ENCODE measurements at places on chromosomes 3 and 15. TPM values are rescaled to one million over a fixed set of nuclear protein-coding genes. Genes with fewer than 3 reads are reported as not detected.

DNA sequence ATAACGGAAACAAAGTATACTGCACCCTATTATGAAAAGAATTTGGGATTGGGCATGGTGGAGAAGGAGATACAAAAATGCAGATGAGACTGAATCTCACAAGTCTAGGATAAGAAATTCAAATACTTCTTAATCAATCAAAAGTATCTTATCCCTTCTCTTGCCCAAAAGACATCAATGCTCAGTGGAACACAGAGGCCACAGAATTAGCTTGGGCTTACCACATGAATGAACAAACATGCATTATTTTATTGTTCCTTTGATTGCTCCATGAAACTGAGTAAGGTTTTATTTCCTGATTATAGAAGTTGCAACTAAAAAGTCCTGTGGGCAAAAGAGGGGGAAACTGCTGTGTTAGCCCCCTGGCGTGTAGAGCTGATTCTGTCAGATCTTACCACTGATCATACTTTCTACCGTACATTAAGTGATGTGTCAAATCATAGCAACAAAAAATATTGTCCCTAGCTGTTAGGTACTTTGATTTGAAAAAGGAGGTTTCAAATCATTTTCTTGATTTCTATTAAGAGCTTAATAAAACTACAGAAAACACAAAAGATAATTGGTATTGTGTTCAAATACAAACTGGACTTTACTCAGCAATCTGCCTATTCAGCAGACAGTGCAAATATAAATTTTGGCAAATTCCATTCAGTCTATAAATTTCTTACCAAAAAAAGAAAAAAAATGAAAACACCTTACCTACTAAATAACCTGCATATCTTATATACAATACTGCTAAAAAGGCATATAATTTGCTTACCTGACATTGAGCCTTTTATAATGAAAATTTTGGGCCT, 7.9 kb upstream of the GASK1A start:
- no peak for DNase-seq

DNA sequence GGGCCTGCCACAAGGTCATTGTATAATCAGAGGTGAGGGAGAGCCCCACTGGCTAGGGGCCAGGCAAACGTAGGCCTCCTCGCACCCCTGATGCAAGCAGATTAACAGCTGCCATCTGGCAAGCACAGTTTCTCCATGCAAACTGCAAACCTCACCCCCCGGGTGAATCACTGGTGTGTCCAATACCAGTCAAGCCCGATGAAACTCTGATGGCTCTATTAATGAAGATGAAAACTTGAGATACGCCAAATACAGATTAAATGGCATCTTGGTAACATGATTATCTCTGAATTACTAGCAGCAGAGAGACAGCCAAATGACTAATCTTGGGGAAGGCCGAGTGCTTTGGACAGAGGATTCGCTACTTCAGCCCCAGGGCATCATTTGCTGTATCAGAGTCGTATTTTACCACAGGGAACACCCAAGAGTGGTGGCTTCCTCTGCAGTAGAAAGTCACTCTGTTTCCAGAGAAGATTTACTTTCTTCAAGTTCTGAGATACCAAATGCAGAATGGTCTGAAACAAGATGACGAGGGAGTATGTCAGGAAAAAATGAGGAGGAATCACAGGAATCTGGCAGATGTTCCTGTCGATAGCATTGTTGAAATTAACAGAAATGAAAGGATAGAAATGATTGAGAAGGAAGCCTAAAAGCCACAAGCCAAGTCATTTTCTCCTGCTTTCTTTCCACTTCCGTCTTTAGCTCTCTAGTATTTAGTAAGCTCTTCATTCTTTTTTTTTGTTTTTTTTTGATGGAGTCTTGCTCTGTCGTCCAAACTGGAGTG, 96.2 kb upstream of the NR2F2 start:
- DNase-seq: peak; percentile 79

GRCh38 chr3:187646906-187647660, 23.1 kb downstream of the SST start:
- DNase-seq: no peak

DNA sequence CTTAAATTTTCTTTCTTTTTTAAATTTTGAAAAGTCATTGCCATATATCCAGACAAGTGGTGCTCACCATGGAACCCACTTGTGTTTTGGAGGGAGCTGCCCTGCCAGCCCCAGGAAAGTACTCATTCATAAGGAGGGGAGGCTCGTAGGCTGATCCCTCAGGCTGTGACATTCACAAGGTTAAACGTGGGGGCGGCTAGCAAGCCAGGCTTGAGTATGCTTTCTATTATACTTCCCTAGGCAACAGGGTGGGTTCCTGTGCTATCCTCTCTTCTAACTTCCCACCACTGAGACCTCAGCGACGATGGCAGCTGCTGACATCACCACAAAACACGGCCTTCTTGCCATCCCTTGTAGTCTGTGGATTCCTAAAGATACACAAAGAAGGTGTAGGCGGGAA, 160.5 kb upstream of the C2CD4B start:
- DNase-seq: no peak

DNA sequence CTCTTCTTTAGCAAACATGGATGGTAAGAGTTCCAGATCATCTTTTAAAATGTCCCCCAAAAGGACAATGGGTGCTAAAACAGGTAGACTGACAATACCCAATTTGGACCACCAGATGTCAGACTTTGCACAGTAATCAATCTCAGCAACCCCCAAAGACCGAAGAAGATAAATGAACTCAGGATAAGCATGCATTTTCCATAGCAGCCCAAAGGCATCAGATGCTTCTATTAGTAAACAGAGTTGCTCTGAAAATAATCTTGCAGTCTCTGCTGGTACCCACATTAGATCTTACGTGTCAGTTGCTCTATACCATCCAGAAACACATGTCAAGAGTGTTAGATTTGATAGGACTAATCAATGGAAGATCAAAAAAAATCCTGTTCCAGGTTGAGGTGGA, 20.6 kb downstream of the MYH15 start:
- peak; percentile 72 for DNase-seq

DNA sequence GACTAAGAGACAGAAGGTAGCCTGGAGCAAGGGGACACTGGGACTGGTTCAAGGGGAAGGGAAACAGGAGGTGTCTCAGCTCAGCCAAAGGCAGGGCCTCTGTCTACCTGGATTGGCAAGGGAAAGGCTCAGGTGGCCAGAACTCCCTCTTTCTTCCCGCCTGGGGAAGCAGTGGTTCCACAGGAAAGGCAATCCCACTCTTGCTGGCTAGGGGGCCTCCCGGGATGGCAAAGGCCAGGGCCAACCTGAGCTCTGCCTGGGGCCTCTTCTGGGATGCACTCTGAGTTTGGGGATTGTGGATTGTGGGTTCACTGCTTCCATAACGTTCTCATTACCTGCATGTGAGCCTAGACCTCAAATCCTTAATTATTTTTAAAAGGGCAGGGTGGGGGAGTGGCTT, 13.0 kb upstream of the PARP6 start:
- no peak for DNase-seq

- no peak for DNase-seq
Observed at GRCh38 chr15:56327721-56328502, 37.3 kb upstream of the TEX9 start.

GRCh38 chr15:100566850-100567628, 34.9 kb downstream of the LINS1 start:
- no peak for DNase-seq

GRCh38 chr15:88636654-88637053, 2.2 kb upstream of the ISG20 start:
- DNase-seq: no peak

GRCh38 chr3:66485291-66485968, 15.4 kb downstream of the LRIG1 start:
- DNase-seq: peak; percentile 83

DNA sequence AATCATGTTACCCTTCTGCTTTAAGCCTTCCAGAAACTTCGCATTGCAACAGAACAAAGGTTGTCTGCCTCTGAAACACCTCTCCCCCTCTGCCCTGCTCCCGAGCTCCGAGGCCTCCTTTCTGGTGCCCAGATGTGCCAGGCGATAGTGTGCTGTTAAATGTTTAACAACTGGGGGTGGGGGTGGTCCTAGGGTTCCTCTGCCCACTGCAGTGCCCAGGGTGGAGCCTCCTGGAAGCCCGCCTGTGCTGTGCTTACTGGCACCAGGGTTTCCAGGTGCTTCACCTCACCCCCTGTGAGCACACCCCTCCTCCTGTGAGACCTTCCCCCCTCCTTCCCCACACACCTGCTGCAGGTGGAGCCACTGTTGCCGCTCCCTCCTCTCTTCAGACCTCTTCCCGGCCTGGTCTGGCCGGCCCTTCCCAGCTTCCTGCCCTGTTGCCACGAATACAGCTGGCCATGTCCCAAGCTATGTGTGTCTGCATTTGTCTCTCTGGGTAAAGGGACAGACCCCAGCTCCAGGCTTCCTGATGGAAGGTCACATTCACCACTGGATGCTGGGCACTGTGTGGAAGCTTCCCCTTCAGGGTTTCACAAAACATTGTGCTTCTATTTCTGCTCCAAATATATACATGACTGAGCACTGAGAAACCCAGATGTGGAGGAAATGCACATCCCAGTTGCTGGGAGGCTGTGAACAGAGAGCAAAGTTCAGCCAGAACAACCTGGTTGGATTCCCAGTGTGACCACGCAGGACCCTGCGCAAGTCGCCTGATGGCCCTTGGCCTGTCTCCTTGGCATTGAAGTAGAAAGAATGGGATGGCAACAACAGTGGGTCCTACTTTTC, 37.2 kb downstream of the MGLL start:
- no peak for DNase-seq

GRCh38 chr15:59519329-59519728, 81.3 kb downstream of the FAM81A start:
- DNase-seq: no peak

DNA sequence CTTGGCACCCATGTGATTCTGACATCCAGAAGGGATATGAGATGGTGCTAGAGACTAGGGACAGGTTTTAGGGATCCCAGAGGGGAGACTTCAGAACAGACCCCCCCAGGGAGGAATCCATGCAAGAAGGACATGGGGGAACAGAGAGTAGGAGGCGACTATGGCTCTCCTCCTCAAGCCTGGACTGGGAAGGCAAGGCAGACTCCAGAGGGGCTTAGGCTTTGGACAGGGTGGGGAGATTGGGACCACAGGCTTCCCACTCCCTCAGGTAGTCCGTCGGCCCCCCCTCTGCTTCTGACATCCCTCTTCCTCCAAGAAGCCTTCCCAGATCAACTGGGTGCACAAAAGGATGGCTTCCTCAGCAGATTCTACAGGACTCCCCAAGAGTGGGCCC, 3.0 kb upstream of the VIPR1 start:
- DNase-seq: no peak

GRCh38 chr15:68470049-68470742, 38.2 kb upstream of the ITGA11 start:
- DNase-seq: no peak

Gene MYRIP
- total RNA-seq: not detected

Gene RPUSD3
- 25.8 TPM for total RNA-seq

Gene CCDC54
- total RNA-seq: not detected

Gene MAGI1
- total RNA-seq: 30.2 TPM

Gene PLA2G4D
- total RNA-seq: not detected

Data from fibroblast of the aortic adventitia (primary cell).